ENCODE measurements at places on chromosomes 4 and X.
A peak's percentile ranks its signal among the peaks of the same experiment; 100 is the strongest.

DNA sequence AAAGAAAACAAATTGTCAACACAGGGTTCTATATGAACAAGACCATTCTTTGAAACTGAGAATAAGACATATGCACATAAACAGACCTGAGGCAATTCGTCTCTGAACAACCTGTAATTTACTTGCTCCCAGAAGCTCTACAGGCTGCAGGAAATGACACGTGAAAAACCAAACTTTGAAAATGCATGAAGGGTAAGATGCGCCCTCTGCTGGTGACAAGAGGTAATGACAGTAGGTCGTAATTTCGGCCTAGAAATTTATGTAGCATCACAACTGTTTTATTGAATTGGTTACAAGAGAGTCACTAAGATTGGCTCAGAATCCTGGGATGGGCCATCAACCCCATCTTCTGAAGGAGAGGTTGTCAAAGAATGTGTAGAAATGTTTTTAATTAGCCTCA is 276.5 kb downstream of the PPP4R3C start:
- DNase-seq = no peak

DNA sequence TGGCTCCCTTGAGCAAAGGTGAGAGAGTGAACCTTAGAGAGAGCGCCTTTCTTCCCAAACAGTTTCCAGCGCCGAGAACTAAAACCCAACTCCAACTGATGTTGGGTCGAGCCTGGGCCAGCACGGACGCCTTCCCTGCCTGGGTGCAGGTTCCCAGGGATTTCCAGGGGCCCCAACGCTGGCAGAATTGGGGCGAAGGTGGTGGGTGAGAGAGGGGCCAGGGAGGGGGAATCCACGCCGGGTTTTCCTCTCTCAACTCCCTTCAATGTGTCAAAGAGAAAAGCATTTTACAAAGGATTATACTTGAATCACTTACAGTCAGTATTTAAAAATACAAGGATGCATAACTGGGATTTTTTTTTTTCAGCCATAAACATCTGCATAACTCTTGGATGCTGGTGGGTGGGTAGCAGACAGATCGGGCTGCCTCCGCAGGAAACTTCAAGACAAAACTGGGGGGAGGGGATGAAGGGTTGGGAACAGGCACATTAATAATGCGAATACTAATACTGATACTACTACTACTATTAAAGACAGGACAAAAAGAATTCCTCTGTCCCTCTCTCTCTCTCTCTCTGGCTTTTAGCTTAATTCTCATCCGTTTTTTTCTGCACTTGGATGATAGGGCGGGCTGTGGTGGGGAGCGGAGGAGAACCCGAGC is 1.3 kb upstream of the ARX start:
- no peak for DNase-seq

DNA sequence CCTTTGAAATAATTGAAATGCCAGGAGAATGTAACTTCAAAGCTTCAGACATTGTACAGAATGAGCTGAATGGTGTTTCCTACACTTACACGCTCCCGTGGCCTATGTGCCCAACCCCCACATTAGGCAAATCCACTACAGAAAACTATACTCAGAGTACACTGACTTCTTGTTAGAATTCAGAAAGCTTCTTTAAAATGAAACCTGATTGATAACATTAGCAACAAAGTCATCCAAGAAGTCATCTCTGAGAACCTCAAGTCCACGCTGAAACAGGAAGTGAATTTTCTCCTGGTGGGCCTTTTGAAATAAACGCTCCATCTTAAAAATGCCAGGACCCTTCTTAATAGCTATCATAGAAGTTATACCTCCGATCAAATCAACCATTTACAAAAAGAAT is 136.3 kb downstream of the TSPAN5 start:
- no peak for DNase-seq

GRCh38 chr4:80806472-80806871 is 224.0 kb upstream of the BMP3 start:
- DNase-seq = no peak

GRCh38 chr4:8913858-8914460 is 42.3 kb upstream of the HMX1 start:
- DNase-seq = no peak

GRCh38 chr4:80196922-80197573 is at the start of gene PRDM8:
Gene PRDM8 (plus strand): TSS chr4:80197503. CDS start chr4:80200081, 2,578 bp downstream.
- no peak for DNase-seq

- no peak for DNase-seq
These were observed 80.8 kb downstream of the SLC7A11 start for GRCh38 chr4:138161351-138161750.

- DNase-seq = no peak
These were observed 27.4 kb downstream of the HSD17B11 start for GRCh38 chr4:87363552-87363951.

DNA sequence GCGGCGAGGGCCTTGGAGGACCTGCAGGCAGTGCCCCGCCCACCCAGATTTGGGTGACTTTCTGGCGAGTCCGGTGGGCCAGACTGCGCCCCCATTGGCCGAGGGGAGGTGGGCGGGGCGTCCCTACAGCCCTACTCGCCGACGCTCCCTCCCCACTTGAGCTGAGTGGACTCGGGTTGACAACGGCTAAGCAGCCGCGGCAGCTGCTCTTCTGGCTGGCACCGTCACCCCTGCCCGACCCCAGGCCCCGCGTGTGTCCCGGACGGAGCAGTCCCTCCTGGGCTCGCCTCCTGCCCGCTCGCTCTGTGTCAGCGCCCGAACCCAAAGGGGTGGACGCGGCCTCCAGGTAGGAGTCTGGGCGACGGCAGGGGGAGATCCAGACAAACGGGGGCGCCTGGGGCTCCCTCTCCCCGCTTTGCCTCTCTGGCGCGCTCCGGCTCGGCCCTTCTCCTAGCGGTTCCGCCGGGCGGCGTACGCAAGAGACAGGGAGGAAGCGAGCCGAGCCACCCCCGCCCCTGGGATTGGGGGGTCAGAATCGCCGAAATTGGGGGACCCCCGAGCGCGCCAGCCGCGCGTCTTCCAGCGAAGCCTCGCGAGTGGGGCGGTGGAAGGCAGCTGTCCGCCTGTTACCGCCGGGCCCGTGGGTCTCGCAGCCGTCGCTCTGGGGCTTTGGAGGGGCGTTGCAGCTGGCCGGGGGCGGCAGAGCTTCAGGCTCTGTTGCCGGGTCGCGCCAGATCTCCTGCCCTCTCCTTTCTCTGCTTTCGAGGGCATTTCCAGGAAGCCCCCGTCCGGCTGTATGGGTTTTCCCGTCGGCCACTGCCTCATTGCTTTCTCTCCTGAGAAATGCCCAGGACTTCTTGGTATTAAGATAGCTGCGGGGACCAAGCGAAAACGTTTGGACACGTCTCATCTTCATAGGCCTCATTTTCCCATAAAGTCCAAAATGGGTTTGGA is 46.3 kb downstream of the STARD8 start:
- peak; percentile 46 for DNase-seq
